ENCODE measurements at places on chromosomes 6 and 20. TPM values are rescaled to one million over a fixed set of nuclear protein-coding genes. Genes with fewer than 3 reads are reported as not detected.

GRCh38 chr6:159680104-159680503 lies 12.9 kb downstream of the SOD2 start:
- H3K27ac ChIP-seq, result no peak overlapping the region
- H3K36me3 ChIP-seq, result peaks cover 36% of the 10 kb centered on the region

Gene UNC5CL
- total RNA-seq, result 0.55 TPM

DNA sequence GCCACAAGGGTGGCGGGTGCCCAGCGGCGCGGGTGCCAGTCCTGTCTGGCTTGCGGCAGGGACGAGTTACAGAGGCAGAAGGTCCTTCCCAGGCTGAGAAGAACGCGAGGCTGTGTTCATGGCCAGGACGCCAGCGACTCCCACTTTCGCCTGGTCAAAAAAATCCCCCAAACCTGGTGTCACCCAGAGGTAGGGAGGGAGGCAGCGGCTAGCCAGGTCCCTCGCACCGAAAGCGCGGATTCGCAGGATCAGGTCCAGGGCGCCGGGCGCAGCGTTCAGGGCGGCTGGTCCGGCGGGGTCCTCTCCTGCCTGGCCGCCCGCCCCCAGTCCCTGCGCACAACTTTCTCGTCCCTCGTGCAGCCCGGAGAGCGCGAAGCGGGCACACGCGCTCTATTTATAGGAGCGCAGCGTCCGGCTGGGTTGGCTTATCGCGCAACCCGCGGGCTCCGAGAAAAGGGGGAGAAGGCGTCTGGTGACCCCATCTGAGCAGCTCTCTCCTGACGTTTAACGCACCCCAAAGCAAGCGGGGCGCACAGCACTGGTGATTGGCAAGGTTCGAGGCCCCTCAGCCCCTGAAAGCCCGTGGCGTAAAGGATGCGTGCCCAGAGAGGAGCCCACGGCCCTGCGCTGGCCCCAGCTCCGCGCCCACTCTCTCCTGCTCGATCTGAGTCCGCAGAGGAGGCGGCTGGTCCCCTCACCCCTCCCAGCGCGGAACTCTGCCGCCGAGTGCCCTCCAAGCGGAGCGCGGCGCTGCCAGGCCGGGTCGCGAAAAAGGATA lies 519 bp downstream of the CBLN4 start:
- H3K27me3 ChIP-seq, result peaks cover 44% of the 10 kb centered on the region
- H3K36me3 ChIP-seq, result no peaks in the 10 kb centered on the region
- no peak overlapping the region for H3K4me3 ChIP-seq
- H3K27ac ChIP-seq, result no peak overlapping the region
- DNase-seq, result no peak

DNA sequence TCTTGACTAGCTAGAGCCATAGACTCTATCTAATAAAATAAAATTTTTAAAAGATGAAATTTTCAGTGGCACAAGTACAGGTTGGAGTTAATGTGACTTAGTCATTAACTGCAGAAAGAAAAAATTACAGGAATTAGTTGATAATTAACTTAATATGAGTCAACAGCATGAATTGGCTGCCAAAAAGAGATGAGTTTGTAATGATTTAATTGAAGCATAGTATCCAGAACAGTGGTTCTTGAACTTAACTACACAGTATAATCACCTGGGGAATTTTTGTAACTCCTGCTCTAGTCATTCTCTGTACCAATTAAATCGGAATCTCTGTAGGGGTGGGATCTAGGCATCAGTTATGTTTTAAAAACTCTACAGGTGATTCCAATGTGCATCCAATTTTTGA lies 46.3 kb upstream of the HMGN3 start:
- no peak overlapping the region for H3K4me3 ChIP-seq
- no peaks in the 10 kb centered on the region for H3K36me3 ChIP-seq
- no peaks in the 10 kb centered on the region for H3K4me1 ChIP-seq
- DNase-seq, result no peak
- no peak overlapping the region for H3K27ac ChIP-seq

Measured in sigmoid colon (tissue), 7 donors.